CD4-positive, alpha-beta T cell treated with Interleukin-15 for 4 hours (primary cell): ENCODE measurements at places on chromosomes 4 and X.

GRCh38 chr4:52949336-52949735 is 87.2 kb downstream of the RASL11B start:
- no peak for DNase-seq

DNA sequence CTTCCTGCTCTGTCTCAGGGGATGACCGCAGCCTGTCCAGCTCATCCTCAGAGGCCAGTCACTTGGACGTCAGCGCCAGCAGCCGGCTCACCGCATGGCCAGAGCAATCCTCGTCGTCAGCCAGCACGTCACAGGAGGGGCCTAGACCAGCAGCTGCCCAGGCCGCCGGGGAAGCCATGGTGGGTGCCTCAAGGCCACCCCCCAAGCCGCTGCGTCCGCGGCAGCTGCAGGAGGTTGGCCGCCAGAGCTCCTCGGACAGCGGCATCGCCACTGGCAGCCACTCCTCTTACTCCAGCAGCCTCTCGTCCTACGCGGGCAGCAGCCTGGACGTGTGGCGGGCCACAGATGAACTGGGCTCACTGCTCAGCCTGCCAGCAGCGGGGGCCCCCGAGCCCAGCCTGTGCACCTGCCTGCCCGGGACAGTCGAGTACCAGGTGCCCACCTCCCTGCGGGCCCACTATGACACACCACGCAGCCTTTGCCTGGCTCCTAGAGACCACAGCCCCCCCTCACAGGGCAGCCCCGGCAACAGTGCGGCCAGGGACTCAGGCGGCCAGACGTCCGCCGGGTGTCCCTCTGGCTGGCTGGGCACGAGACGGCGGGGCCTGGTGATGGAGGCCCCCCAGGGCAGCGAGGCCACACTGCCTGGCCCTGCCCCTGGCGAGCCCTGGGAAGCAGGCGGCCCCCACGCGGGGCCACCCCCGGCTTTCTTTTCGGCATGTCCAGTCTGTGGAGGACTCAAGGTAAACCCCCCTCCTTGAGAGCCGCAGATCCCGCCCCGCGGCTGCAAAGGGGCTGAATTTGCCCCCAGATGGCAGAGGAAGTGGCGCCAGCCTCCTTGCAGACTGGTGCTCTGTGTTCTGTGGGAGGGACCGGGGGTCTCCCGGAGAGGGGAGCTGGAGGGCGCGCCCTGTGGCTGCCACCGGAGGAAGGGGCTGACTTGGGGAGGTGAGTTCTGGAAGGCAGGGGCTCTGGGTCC is 29.9 kb downstream of the DOK7 start:
- no peak for DNase-seq

GRCh38 chr4:57378766-57379165 is 268.6 kb upstream of the IGFBP7 start:
- DNase-seq, result no peak

- DNase-seq, result no peak
Measured at GRCh38 chr4:8279321-8280157, 10.0 kb downstream of the HTRA3 start.

GRCh38 chr4:10260777-10261176 is 144.2 kb upstream of the WDR1 start:
- no peak for DNase-seq

- no peak for DNase-seq
Measured at GRCh38 chrX:149567621-149568417, 18.1 kb upstream of the HSFX3 start.

- no peak for DNase-seq
Measured at GRCh38 chrX:24202465-24203031, 53.0 kb downstream of the ZFX start.

- no peak for DNase-seq
Measured at GRCh38 chr4:176287546-176287945, 18.5 kb upstream of the ASB5 start.

GRCh38 chr4:33025236-33025635 is 2305.1 kb downstream of the PCDH7 start:
- no peak for DNase-seq

GRCh38 chr4:88021824-88022223 is 14.4 kb downstream of the PKD2 start:
- no peak for DNase-seq

GRCh38 chr4:42768125-42768748 is 111.3 kb upstream of the ATP8A1 start:
- DNase-seq, result no peak
